ENCODE measurements at places on chromosomes 6 and 20.

GRCh38 chr6:165664559-165665383, 1.7 kb upstream of the PDE10A start:
- DNase-seq, result no peak

GRCh38 chr20:54633374-54634355, 158.3 kb downstream of the DOK5 start:
- DNase-seq, result no peak

GRCh38 chr6:152087096-152087495, 279.6 kb downstream of the ESR1 start:
- no peak for DNase-seq

DNA sequence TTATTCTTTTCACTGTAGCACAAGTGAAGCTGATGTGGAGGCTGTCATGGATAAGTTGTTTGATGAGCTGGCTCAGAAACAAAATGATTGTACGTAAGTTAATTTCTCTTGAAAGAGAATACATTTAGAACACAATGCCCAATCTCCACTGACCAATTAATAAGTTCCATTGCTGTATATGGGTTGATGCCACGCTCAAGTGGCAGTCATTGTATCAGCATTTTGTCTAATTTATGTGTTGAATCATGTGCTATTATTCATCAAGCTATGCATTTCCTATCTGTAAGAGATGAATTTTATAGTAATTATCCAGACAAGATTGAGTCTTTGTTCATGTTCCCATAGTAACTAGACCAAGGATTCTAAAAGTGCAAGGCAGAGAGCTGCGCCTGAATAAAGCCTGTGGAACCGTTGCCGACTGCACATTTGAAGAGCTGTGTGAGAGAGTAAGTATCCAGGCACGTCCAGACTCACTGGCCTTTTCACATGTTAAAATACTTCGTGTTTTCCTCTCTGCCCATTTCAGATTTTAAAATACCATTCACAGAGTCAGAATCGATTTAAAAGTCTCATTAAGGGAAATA, 83.8 kb upstream of the FOXO3 start:
- DNase-seq, result no peak

DNA sequence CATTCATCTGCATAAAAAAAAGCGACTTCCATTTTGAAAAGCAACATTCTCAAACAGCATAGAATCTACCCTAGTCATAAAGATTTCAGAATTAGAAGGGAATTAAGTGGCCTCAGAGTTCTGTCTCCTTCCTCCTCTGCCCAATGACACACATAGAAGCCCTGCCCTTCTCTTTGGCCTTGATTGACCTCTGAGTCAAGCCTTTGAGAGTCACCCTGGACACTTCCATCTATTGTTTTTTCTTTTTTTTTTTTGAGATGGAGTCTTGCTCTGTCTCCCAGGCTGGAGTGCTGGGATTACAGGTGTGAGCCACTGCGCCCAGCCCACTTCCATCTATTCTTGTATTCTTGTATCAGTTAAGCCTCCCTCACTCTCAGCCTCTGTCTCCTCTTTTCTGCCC, 44.8 kb upstream of the CTNNBL1 start:
- DNase-seq, result no peak

- DNase-seq, result no peak
Observed at GRCh38 chr20:25253606-25254275, 5.9 kb downstream of the PYGB start.

DNA sequence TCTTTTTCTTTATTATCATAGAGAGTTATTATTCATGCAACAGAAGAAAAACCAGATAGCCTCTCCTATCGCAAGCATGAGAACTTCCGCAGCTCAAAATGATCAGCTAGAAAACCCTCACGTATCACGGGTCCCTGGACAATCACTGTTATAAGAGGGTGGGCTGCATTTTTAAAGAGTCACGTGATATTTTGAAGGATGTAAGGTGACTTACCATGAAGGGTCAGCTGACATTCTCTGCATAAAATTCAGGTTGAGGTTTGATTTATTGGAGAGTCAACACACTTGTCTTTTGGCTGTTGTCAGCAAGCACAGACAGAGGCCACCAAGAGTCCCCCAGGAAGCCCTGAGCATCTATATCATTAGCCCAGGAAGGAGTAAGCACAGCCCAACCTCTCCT, 39.5 kb downstream of the ID4 start:
- DNase-seq, result no peak

DNA sequence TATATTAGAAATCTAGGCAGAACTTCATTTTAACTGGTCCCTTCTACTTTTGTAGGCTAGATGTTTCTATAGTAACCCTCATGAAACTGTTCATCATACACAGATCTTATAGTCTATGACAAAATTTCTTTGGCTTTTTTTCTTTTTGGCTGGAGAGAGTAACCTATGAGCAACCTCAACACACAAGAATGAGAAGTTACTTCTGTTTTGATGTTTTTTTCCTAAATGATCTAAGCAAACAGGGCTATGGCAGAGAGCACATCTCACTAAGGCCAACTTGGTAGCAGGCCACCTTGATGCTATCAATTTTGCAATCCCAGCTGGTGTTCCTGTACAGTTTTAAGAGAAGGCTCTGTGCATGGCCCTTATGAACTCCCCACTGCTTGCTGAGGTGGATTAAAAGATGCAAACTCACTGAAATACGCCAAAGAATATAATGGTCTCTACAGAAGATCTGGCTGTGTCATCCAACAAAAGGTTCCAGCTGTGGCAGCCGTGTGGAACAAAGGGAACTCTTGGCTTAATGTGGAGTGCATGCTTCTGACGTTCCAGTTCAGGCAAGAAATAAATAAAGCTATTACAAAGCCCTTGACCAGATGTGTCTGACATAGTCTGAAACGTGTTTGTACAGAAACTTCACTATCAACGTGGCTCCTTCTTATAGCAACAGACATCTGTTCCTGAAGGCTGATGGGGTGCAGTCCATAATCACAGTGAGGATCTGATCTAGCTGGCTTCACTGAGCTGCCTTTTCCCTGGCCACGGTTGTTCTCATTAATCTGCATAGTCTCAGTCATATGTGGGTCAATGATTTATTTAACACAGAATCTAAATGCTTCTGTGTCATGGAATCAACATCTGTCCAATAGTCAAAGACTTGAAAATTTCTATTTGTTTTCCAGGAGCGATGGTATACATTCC, 481.1 kb downstream of the BMP2 start:
- DNase-seq, result no peak

GRCh38 chr6:3288711-3289663, 30.2 kb downstream of the PSMG4 start:
- no peak for DNase-seq

DNA sequence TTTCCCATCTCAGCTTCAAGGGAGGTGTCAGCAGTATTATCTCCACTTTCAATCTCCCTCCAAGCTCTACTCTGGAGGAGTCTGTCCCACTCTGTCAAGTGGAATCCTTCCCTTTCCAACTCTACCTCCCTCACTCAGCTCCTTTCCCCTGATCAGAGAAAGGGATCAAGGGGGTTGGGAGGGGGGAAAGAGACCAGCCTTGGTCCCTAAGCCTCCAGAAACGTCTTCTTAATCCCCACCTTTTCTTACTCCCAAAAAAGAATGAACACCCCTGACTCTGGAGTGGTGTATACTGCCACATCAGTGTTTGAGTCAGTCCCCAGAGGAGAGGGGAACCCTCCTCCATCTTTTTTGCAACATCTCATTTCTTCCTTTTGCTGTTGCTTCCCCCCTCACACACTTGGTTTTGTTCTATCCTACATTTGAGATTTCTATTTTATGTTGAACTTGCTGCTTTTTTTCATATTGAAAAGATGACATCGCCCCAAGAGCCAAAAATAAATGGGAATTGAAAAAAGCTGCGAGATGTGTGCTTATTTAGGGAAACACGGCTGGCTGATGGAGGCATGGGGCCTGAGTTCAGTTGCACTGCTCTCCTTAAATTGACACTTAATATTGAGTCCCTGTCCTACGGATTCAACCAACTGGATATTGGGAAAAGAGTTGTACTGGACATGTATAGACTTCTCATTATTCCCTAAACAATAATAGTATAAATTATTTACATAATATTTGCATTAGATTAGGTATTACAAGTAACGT, 4.9 kb downstream of the TUBB start:
- DNase-seq, result no peak

DNA sequence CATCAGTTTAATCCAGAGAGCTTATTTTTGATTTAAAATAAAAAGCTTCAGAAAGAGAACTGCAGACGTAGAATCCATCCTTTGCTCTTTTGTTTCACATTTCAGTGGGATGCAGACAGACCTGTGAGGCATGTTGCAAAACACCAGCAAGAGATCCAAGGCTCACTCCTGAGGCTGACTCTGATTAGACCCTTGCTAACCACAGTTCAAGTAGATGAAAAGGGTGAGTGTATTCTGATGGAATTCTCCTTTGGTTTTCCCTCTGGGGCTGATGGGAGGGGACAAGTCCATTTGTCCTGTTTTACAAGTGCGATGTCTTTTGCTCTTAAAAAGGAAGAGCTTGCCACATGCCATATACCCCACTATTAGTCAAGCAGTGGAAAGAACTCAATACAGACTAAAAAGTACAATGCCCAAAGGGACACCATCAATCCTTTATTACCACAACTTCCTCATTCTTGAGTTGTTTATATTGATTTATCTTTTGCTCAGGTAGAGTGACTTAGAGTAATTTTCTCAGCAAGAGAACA, 772.7 kb downstream of the MAFB start:
- no peak for DNase-seq

DNA sequence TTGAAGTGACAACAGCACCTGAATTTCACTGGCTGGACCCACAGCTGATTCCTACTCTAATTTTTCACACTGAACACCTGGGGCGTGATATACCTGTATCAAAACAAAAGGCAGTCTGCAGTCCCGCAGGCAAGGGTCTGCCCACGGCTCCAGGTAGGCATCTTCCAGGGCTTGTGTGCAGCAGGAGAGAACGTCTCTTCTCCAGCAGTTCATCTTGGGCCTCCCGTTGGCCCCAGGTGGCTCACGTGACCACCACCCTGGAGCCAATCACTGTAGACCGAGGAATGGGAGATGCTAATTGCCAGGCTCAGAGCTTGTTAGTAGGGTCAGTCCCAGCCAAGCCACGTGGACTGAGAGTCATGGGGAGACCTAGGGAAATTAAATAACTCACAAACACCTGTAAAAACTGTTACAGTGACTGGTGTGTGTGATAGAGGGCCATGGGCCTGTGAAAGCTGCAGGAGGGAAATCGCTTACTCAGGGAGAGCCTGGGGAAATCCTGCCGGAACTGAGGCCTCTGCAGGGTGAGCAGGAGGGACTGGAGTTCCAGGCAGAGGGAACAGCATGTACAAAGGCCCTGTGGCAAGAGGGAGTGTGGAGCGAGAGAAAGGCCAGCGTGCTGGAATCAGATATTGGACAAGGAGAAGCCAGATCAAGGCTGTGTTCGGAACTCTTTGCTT, 83.4 kb downstream of the EYA2 start:
- no peak for DNase-seq

- no peak for DNase-seq
Observed at GRCh38 chr6:13807696-13808095, 6.7 kb downstream of the MCUR1 start.

GRCh38 chr6:140816681-140817080, 1316.0 kb upstream of the GJE1 start:
- no peak for DNase-seq

- DNase-seq, result no peak
Observed at GRCh38 chr20:24665741-24666191, 196.3 kb downstream of the SYNDIG1 start.

DNA sequence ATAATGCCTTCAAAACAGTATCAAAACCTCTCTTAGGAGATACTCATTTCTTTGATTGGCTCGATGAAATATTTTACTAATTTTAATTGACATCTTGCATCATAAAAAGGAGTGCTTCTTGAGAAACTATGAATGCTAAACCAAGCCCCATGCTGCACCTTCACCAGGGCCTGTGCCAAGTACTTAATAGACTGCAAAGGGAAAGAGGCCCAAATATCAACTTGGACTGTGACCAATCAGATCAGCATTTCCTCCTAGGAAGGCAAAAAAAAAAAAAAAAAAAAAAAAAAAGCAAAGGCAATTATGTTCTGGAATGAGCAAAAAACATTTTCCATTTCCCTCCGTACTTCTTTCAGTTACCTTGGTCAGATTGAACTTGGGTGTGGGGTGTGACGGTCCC, 253.0 kb upstream of the SOX4 start:
- no peak for DNase-seq

DNA sequence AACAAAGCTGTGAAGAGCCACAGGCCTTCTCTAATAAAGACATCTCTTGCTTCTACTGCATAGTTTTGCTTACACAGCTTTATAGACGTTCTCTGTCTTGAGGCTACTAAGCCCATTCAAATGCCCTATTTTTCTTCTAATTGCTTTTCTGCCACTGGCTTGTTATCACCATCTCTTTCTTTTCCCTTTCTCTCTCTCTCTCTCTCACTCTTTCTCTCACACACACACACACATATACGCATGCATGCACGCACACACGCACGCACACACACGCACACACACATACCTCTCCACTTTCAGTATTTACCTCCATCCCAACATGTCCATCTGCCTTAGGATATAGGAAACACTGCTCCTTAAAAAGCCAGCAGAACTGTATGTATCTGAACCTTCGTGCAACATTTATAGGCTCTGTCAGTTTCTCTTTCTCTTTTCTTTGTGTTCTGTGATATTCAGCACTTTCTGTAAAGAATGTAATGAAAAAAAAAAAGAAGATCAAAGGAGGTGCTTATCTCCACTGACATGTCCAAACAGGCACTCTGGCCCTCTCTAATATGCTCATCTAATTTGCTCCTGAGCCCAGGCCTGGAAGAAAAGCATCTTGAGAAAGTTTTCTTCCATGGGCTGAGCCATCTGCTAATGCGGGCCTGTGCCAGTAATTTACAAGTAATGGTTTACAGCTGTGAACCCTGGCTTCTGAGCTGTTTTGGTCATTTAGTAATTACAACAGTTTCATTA, 1046.7 kb upstream of the MAP3K7 start:
- DNase-seq, result no peak

- no peak for DNase-seq
Observed at GRCh38 chr6:134805168-134805567, 144.7 kb downstream of the ALDH8A1 start.

GRCh38 chr20:10367943-10368701, 65.9 kb downstream of the MKKS start:
- no peak for DNase-seq

DNA sequence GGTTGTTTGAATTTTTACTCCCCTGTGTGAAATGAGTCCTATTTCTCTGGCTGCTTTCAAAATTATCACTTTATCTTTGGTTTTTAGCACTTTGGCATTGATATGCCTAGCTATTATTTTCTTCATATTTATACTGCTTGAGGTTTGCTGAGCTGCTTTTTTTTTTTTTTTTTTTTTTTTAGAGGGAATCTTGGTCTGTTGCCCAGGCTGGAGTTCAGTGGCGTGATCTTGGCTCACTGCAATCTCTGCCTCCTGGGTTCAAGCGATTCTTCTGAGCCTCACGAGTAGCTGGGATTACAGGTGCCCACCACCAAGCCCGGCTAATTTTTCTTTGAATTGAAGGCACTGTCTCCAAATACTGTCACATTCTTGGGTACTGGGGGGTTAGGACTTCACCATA, 40.6 kb downstream of the STXBP5 start:
- DNase-seq, result no peak

All from H9 (cell line).